ENCODE measurements at places on chromosomes 5 and 9.
A peak's percentile ranks its signal among the peaks of the same experiment; 100 is the strongest.

GRCh38 chr5:1498623-1499416 is 24.9 kb downstream of the LPCAT1 start:
- DNase-seq, result no peak

DNA sequence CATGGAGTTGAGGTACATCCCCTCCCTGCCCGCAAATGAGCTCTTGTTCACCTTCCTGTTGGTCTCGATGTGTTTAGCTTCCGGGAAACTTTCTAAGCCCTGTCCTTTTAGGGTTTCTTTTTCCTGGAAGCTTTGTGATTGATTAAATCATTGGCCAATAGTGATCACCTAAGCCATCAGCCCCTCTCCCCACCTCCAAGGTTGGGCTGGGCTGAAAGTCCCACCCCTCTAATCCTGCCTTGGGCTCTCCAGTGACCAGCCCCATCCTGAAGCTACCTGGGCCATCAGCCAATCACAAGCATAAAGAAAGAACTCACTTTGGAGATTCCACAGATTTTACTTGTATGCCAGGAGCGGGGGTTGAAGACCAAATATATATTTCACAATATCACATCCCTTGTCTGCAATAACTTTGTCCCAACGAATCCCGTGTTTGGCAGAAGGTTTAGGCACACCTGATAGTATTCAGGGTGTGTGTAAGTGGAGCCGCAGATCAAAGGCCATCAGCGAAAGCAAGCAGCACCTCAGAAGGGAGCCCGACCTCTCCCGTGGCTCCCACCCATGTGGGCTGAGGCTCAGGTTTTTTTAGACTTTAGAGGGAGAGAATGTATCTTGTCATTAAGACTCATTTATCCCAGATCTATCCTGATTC is 20.4 kb downstream of the ROPN1L start:
- no peak for DNase-seq

- DNase-seq, result peak; percentile 77
These were observed 1.0 kb downstream of the KLF4 start for GRCh38 chr9:107488375-107489143.

GRCh38 chr9:131101207-131101964 is 5.1 kb downstream of the AIF1L start:
- no peak for DNase-seq

- DNase-seq, result no peak
These were observed 66.4 kb downstream of the AUH start for GRCh38 chr9:91295357-91295756.

All from NCI-H524 (cell line).